ENCODE measurements at places on chromosomes 12 and 14.

- DNase-seq: no peak
These were observed 68.7 kb downstream of the SLC4A8 start for GRCh38 chr12:51493281-51493680.

DNA sequence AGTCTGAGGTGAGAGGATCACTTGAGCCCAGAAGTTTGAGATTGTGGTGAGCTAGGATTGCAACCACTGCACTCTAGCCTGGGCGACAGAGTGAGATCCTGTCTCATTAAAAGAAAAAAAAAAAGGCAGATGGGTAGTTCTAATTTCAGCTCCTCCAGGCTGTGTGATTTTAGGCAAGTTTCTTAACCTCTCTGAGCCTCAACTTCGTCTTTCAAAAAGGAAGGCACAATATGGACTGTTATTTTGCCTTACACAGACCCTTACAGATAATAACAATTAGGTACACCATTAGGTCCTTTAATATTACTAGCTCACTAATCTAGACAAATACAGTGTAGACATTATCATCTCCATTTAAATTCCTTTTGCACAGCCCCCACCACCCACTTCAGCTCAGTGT is 4.8 kb upstream of the CCDC177 start:
- DNase-seq: no peak

GRCh38 chr12:103779410-103780092 is 61.5 kb downstream of the NT5DC3 start:
- no peak for DNase-seq

DNA sequence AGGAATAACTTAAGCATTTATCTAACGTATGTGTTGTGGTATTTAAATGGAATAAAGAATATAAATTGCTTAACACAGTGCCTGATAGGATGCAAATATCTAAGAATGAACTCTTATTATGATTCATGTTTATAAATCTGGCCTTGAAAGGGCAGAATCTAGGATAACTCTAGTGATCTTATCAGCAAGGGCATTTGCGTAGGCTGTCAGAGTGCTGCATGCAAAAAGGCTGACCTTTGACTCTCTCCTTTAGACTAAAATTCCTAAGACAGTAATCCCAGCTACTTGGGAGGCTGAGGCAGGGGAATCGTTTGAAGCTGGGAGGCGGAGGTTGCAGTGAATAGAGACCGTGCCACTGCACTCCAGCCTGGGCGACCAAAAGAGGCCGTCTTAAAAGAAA is 31.3 kb upstream of the ANP32D start:
- no peak for DNase-seq

DNA sequence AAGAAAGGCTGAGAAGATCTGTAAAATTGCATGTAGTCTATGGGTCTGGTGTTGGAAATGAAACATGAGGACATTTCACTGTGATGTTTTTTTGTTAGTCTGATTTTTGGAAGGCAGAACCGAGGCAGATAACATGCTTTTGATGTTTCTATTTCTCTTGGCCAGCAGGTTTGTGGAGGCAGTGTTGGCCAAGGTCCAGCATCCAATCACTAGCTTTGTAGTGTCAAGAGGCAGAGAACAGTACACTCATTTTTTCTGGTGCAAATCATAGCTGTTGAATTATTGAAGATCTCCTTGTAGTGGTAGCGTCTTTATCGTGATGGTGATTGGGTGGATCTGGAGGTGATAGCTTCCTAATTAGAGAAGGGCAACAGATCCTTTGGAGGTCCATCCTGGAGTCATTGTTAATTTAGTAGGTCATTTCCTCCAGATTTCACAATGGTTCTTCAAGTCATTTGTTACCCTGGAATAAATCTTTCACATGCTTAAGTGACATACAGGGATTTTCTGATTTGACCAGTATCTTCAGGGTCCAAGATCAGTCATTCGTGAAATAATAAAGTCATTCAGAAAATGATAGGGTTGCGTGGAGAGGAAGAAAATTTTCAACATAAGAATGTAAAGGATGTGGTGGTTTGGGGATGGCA is 252.4 kb upstream of the CPNE8 start:
- no peak for DNase-seq

GRCh38 chr12:93704122-93704521 is 26.9 kb downstream of the CRADD start:
- no peak for DNase-seq

- no peak for DNase-seq
These were observed 16.1 kb downstream of the AICDA start for GRCh38 chr12:8596561-8596960.
